ENCODE measurements at places on chromosomes 5 and 9.

DNA sequence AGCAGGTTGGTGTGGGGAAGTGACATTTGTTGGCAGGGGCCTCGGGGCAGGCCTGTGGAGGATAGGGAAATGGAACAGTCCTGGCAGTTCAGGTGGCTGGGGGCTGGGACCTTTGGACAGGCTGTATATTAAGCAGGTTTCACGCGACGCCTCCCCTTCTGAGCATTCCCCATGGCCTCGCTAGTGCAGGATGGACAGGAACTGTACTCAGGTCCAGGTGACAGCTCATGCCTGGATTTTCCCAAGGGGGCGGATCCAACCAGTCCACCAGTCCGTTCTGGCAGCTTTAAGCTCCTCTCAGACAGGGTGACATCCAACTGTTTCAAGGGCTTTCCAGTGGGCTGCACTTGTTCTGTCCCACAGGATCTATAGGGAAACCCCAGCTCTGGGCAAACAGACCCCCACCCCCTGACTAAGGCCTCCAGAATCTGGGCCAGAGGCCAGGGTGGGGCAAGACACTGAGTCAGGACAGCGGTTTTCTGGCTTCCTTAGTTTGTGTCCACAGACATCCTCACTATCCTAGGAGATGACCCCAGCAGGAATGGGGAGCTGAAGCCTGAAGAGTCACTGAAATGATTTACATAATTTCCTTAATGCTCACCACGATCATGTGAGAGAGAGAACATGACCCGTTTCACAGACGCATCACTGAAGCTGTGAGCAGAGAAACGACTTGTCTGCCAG is 20.9 kb downstream of the CSF2 start:
- DNase-seq = no peak

GRCh38 chr9:6305954-6306563 is 22.1 kb upstream of the TPD52L3 start:
- DNase-seq = no peak

DNA sequence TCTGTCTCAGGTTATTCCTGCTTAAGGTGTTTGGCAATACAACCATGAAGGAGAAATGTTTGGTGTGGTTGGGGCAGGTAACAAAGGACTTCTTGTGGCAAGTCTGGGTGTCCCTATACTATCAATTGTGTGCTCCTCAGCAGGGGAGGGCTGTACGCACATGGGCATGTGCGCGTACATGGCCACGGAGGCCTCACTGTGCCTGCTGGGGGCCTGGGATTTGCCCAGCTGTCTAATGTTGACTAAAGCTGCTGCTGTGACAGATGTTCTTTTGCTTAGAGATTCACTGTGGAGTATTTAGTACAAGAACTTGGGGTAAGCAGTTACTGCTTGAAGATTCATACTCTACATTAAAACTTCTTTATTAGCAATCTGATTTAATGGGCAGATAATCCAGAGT is 97.5 kb downstream of the HSPA4 start:
- no peak for DNase-seq

- no peak for DNase-seq
These were observed 70.2 kb downstream of the BASP1 start for GRCh38 chr5:17287501-17288155.

DNA sequence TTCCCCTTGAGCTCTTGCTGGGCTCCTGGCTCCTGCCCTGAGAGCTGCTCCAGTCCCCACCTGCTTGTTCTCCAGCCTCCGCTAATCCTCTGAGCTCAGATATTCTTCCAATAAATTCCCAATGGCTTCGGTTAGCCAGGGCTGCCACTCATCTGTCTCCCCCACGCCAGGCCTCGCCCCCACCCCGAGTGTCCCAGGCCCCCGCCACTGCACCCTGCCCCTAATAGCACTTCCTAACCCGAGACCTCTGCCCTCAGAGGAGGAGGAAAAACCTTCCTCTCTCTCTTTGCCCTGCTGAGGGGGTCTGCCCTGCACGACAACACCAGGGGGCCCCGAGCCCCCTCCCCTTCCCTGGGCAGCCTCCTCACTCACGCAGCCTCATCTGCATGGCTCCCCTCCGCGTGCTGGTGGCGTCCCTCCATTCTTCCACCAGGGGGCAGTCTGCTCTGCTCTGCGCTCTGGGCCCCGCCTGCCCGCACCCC is 5.4 kb upstream of the LCN15 start:
- DNase-seq = no peak

GRCh38 chr5:181181650-181182565 is 23.1 kb downstream of the TRIM7 start:
- no peak for DNase-seq

DNA sequence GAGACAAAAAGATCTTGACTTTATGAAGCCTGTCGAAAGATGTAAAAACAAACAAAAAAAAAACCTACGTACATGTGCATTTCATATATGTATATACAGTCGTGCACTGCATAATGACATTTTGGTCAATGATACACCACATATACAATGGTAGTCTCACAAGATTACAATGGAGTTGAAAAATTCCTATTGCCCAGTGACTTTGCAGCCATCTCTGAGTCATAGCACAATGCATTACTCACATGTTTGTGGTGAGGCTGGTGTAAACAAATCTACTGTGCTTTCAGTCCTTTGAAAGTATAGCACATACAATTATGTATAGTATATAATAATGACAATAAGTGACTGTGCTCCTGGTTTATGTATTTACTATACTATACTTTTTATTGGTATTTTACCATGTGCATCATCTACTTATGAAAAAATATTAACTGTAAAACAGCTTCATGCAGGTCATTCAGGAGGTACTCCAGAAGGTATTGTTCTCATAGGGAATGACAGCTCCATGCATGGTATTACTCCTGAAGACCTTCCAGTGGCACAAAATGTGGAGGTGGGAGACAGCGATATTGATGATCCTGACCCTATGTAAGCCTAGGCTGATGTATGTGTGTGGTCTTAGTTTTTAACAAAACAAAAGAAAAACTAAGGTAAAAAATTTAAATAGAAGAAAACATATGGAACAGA is 73.7 kb upstream of the FST start:
- DNase-seq = no peak

GRCh38 chr5:16776611-16777251 is 159.4 kb downstream of the MYO10 start:
- no peak for DNase-seq

GRCh38 chr5:149411738-149412519 is 32.8 kb upstream of the IL17B start:
- DNase-seq = no peak

DNA sequence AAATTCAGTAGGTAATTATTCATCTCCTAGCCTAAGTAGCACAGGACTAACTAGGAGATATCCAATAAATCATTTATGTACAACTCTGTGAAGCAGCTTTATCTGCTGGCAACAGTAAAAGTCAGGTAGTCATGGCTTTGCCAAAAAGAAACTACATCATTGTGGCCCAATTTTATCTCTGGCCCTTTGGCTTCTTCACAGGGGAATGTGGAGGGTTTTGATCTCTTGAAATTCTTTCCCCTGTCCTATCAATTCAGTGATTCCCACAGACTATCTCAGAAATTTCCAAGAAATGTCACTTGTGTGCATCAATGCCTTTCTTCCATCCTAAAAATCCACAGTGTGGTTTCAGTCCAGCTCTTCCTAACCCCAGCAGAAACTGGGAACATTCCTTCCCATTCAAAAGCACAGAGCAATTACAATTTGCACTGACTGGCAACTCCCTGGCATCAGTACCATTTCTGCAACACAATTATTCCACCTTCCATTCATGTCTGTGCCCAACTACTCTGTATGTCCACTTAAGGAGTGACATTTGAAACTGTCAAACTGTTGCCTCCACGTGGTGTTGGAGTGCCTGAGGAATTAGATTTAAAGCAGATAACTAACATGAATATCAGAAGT is 6.6 kb downstream of the CDC14B start:
- DNase-seq = no peak

DNA sequence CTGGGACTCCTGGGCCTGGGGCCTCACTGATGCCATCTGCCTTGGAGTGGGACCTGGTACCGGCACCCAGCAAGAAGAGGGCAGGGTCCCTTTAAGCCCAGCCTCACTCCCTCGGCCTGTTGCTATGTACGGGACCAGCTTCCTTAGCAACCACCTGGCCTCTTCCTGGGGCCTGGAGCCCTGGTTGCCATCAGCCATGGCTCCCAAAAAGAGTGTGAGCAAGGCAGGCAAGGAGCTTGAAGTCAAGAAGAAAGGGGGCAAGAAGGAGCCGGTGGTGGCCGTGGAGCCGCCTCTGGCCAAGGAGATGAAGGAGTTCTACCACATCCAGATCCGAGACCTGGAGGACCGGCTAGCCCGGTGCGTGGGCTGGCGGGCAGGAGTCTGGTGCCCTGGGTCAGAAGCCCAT is at the start of gene CFAP157:
Gene CFAP157, plus strand, starts transcription at position 153 of the 406 bp plus-strand sequence. Its CDS starts 44 bp downstream, at position 197.
- no peak for DNase-seq
